ENCODE measurements at places on chromosomes 16 and 17. TPM values are rescaled to one million over a fixed set of nuclear protein-coding genes. Genes with fewer than 3 reads are reported as not detected.

Gene ZPBP2
- total RNA-seq: not detected

Gene ACD
- 47.9 TPM for total RNA-seq

Gene ABCA5
- total RNA-seq: 1.1 TPM

DNA sequence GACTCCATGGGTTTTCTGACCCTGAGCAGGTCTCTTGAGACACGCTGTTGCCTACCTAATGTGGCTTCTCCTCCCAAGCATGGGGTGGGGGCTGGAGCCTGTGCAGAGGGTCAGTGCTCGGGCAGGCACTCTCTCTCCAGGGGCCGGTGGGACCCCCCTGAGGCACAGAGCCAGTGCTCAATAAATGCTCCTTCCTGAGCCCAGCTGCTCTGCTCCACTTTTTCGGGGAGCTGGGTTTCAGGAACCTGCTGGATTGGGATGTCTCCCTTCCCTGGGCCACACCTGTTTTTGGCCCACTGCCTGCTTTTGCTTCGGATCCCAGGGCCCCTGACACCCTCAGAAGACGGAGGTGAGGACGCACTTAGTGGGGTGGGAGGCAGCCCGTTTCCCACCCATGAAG is 1.3 kb upstream of the TRIM65 start:
- DNase-seq: no peak

DNA sequence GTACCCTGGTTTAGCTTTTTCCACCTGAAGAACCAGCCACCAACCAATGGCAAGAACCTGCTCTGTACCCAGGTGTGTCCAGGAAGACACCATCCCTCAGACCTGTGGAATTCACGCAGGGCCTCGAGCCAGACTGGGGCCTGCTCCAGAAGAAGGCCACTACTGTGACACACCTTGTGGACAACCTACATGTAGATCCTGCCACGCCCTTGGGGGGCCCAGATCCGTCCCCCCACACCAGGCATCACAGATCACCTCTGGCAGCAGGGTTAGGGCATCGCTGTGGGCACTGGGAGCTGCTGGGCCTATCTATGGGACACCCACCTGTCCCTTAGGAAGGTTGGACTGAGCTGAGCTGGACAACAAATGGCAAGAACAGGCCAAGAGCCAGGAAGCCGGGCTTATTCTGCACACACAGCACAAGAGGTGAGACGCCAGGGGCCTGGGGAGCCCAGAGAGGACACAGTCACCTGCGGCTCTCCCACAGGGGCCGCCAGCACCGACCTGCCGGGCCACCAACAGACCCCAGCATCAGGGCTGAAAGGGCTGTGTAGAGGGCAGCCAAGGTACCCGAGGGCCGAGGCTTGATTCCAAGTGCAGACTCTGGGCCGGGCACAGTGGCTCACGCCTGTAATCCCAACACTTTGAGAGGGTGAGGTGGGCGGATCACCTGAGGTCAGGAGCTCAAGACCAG is 7.7 kb downstream of the FAAP100 start:
- DNase-seq: no peak

- no peak for DNase-seq
Measured at GRCh38 chr17:43329183-43329582, 69.6 kb upstream of the ARL4D start.

Data from HT1080 (cell line).